ENCODE measurements at places on chromosomes 6 and 20.
A peak's percentile ranks its signal among the peaks of the same experiment; 100 is the strongest.

DNA sequence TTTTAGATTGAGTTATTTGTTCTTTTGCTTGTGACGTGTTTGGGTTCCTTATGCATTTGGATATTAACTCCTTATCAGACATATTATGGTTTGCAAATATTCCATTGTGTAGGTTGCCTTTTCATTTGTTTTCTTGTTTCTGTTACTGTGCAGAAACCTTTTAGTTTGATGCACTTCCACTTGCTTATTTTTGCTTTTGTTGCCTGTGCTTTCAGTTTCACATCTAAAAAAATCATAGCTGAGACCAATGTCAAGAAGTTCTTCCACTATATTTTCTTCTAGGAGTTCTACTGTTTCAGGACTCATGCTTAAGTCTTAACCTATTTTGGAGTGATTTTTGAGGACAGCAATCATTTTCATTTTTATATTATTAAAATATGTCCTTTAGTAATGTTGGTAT is 113.5 kb downstream of the EPM2A start:
- H3K4me3 ChIP-seq: no peak overlapping the region
- DNase-seq: no peak
- no peaks in the 10 kb centered on the region for H3K36me3 ChIP-seq
- H3K27ac ChIP-seq: no peak overlapping the region
- no peaks in the 10 kb centered on the region for H3K27me3 ChIP-seq

GRCh38 chr6:98747960-98748359 is 86.4 kb upstream of the POU3F2 start:
- no peaks in the 10 kb centered on the region for H3K36me3 ChIP-seq
- peak overlapping the region; percentile 74 for H3K27ac ChIP-seq
- H3K4me3 ChIP-seq: no peak overlapping the region
- no peaks in the 10 kb centered on the region for H3K27me3 ChIP-seq

DNA sequence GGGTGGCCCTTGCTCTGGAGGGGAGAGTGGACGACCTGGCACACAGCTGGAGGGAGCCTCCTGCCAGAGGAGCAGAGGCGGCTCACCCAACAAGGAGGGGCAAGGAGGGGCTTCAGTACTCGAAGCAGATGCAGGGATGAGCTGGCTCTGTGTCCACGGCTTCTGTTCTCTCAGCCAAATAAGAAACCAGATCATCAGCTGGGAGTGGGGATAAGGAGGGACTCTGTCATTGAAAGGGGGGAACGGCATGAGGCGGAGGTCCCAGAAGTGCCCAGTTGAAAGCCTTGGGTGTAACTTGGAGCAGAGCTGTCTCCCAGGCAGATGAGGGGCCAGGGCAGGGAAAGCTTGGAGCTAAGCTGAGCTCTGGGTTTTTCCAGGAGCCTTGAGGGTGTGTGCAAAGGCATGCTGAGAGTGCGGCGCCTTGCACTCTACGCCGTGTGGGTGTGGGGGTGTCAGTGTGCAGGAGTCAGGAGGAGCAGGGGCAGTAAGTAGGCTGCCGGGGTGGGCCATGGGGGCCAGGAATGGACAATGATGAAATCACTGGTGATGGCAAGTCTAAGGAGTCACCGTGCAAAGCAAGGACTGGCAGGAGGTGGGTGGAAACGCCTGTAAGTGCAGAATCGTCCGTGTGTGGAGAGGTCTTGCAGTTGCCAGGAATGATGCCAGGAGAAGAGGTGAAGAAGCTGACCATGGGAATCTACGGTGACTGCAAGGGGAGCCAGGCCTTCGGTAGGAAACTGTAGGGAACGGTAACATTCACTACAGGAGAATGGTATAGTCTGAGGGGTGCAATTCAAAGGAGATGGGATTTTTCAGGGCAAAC is 85.4 kb upstream of the FOXQ1 start:
- H3K36me3 ChIP-seq: no peaks in the 10 kb centered on the region
- H3K27me3 ChIP-seq: no peaks in the 10 kb centered on the region
- peak; percentile 28 for DNase-seq
- no peak overlapping the region for H3K4me3 ChIP-seq
- peaks cover 16% of the 10 kb centered on the region for H3K4me1 ChIP-seq

- H3K4me1 ChIP-seq: peaks cover 31% of the 10 kb centered on the region
- no peaks in the 10 kb centered on the region for H3K27me3 ChIP-seq
- no peak overlapping the region for H3K27ac ChIP-seq
- H3K4me3 ChIP-seq: no peak overlapping the region
Measured at GRCh38 chr6:31767096-31767645, 4.7 kb downstream of the SAPCD1 start.

DNA sequence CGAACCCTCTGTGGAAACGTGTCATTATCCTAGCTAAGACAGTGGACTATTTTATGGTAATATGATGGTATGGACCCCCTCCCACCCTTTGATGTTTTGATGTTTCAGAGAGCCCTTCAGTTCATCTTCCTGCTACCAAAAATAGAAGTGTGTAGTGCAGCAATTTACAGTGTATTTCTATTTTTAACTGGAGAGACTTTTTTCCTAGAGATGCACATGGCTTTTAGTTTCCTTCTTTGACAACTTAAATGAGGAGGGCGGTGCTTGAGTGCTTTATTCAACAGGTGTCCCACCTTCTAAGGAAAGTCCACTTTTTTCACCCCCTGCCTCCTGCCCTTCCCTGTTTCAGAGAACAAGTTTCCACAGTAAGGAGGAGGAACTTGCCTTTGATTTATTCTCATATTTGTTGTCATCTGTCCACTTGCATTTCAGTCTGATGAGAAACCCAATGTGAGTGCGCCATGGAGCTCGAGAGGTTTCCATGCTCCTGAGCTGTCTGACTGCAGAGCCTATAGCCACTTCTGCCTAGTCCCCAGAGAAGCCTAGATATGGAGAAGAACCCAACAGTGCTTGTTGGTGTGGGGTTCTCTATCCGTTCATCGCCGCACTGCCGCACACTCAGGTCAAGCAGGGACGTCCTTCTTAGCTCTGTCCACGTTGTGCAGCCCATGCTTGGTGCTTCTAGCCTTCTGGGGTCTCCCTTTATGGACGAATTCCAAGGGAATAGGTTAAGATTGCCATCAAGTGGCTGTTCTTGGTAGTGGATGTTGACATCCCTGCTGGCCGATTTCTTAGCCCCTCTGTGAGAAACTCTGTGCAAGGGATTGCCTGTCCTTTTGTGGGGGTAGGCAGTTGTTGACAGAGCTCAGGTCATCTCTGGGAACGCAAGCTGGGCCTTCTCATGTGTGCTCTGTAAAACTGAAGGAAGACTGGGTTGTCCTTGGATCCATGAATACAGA is 144.2 kb downstream of the JARID2 start:
- no peak overlapping the region for H3K4me3 ChIP-seq
- H3K4me1 ChIP-seq: peaks cover 34% of the 10 kb centered on the region
- H3K36me3 ChIP-seq: peaks cover 3% of the 10 kb centered on the region

DNA sequence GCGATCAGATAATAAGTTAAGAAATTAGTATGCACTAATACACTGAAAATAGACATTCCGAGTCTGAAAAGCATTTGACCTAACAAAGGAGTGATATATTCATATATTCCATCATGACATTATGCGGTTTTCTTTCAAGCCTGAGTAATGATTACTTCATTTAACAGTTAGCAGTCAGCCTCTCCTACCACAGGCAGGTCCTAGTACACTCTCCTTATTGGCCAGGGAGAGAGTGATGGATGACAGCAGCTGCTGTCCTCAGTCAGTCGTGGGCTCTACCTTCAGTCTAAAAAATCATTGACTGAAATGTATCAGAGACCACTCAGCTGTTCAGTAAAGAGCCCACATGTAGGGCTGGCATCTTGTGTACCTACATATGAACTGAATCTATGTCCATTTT is 33.2 kb upstream of the VGLL2 start:
- no peaks in the 10 kb centered on the region for H3K36me3 ChIP-seq
- no peak overlapping the region for H3K4me3 ChIP-seq
- H3K27ac ChIP-seq: no peak overlapping the region
- H3K27me3 ChIP-seq: no peaks in the 10 kb centered on the region

GRCh38 chr20:54207053-54207742 is 689 bp upstream of the PFDN4 start:
- H3K4me1 ChIP-seq: peaks cover 6% of the 10 kb centered on the region
- H3K27me3 ChIP-seq: no peaks in the 10 kb centered on the region
- no peaks in the 10 kb centered on the region for H3K36me3 ChIP-seq
- H3K27ac ChIP-seq: no peak overlapping the region
- no peak for DNase-seq

Measured in spinal cord (tissue), 10 donors.